D341Med (cell line): ENCODE measurements at places on chromosomes 7 and 10.

DNA sequence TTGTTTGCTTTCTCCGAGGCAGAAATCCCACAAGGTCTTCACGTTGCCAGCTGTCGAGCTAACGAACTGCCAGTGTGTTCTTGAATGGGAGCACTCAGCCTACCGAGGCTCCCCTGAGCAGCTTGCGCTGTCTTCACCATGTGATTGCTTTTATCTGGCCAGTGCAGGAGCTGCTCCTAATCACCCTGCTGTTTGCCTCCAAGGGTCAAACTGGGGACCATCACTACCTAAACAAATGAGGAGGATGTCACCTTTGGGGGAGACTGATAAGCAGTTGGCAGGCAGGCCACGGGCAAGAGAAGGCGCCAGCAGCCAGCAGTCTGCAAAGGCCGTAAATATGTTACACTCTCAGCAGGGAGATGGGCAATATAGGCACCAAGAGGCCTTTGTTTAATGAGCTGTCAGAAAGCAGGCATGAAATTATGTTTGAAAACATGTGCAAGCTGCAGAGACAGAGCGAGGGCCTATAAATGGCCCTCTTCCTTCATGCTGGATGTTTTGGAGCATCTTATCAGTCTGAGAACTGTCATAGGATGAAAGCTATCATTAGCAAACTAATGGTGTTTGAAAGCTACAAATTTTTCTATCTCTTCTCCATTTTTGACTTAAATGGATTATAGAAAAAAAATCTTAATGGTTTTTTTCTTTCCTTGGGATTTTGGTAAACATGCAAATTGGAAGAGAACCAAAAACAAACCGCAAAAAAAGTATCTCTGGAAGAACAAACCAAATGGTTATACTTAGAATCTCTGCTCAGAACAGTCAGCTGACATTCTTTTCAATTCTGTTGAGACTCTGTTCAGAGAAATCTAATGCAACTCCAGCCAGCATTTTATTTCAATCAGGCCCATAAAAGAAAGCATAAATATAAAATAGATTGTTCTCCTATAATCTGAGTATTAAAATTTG is 267.3 kb upstream of the NPVF start:
- no peak for DNase-seq

DNA sequence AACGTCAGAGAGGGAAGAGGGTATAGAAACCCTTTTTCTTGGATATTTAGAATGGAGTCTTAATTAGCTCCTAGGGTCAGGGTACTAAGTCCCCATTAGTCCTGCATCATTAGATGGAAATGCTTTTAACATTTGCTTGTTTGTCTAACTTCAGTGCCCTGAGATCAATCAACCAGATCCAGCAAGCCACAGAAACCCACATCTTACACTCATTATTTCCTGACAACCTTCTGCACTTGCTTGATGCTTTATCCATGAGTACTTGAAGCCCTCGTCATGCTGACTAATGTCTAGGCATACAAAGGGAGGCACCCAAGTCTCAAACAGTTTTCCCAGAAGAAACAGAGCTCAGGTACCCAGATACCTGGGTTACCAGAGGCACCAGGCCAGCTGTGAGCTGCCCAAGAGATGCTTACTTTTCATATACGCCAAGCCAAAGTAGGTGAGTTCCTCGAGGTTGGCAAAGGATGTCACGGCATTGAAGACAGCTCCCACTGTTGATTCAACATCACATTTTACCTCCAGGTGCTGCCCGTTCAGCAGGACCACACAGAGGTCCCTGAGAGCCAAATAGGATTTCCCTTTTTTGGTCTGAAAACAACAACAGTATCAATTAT is 42.7 kb downstream of the FRMPD2 start:
- DNase-seq: no peak

DNA sequence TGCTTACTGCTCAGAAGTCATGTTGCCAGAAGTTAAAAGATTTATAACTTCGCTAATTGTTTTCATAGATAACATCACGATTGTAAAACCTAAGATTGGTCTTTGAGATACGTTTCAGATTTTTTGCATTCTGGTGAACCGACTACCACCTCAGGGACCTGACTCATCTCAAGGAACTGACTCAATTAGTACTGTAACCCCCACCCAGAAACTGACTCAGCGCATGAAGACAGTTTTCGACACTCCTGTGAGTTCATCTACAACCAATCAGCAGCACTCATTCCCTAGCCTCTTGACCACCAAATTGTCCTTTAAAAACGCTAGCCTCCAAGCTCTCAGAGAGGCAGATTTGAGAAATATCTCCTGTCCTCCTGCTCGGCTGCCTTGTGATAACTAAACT is 72.3 kb downstream of the ELMO1 start:
- no peak for DNase-seq

- peak; percentile 64 for DNase-seq
Observed at GRCh38 chr7:31633894-31634494, 53.0 kb upstream of the PPP1R17 start.

- no peak for DNase-seq
Observed at GRCh38 chr10:129891806-129892205, 72.3 kb downstream of the EBF3 start.

- no peak for DNase-seq
Observed at GRCh38 chr10:29557665-29558064, 77.1 kb downstream of the SVIL start.
